ENCODE measurements at places on chromosomes 16 and 17.

- no peak for DNase-seq
Observed at GRCh38 chr16:25289466-25289865, 31.8 kb upstream of the ZKSCAN2 start.

DNA sequence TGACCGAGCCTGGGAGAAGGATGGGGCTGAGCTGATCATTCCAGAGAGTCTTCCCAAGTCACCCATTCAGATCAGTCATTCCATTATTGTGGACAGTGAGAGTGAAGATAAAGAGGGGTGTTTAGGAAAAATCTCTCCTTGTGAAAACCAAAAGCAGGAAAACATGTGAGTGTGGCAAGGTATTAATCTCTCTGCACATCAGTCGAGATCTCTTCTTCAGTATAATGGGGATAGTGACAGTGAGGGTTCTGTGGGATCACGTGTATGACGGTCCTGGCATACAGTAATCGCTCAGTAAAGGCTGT lies 35.4 kb downstream of the CHD9 start:
- no peak for DNase-seq

GRCh38 chr17:15181333-15181732 lies 83.8 kb downstream of the PMP22 start:
- DNase-seq, result no peak

DNA sequence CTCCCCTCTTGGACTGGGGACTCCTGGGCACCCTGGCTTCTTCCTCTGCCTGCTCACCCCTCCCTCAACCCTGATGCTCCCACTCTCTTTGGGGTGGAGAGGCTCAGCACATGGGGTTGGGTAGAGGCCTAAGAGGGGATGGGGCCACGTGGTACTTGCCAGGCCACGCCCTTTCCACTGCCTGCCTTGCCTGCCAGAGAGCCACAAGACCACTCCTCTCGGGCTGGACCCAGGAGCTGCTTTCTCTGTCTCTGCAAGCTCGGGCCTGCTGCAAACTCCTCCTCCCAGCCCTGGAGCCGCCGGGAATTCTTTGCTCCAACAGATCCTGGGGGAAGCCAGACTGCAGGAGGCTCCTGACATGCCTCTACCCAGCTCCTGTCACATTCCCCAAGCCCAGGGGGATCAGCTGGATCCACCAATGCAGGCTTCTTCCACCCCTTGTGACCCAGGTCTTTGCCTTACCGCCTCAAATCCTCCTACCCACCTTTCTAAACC lies 11.8 kb downstream of the DLX4 start:
- no peak for DNase-seq

- no peak for DNase-seq
Observed at GRCh38 chr16:84326545-84326944, 31.9 kb downstream of the WFDC1 start.

GRCh38 chr17:50042211-50042610 lies 13.7 kb upstream of the ITGA3 start:
- no peak for DNase-seq

DNA sequence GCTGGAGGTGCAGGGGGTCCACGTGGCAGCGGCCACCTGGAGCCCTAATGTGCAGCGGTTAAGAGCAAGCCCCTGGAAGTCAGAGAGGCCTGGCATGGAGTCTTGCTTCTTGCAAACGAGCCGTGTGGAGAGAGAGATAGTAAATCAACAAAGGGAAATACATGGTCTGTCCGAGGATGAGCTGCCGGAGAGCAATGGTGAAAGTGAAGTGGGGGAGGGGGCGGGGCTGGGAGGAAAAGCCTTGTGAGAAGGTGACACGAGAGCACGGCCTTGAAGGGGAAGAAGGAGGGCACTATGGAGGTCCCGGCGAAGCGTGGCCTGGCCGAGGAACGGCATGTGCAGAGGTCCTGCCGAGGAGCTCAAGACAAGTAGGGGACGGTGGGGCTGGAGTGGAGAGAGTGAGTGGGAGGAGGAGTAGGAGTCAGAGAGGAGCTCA lies 6.0 kb upstream of the SERPINF1 start:
- DNase-seq, result no peak

DNA sequence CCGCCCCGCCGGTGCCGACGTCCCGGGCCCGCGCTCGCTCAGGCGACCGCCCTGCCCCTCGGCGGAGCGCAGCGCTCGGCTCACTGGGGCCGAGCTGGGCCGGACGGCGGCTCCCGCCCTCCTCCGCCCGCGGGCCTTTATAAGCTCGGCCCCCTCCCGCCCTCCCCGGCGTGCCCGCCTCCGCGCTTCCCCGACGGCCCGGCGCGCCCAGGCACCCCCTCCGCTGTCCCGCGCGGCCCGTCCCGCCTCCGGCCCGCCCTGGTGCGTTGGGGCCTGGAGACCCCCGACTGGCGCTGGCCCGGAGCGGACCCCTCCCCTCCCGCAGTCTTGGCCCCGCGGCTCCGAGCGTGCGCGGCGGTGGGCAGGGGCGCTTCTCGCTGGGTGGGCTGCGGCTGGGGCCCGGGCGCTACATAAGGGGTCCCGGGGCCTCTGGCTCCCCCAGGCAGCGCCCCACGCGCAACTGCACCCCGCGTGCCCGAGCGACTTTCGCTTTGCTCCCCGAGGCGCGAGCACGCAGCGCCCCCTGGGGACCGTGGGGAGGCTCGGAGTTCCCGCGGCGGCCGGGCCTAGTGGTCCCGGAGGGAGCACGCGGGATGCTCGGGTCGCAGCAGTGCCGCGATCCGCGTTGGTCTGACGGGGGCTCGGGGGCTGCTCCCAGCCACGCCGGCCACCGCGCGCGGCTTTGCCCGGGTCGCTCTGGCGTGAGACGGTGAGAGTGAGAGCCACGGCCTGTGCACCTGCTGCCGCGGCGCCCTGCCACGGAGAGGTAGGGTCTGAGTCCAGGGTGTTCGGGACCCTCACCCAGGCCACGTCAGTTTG lies at the start of gene PIEZO1:
PIEZO1 (minus strand) TSS at position 115 of the 819 bp plus-strand sequence. CDS start 256 bp downstream, outside the sequence.
- DNase-seq, result no peak

GRCh38 chr16:23257682-23258081 lies 44.4 kb upstream of the SCNN1B start:
- DNase-seq, result no peak

- no peak for DNase-seq
Observed at GRCh38 chr17:28735242-28735722, 6.7 kb downstream of the NEK8 start.

DNA sequence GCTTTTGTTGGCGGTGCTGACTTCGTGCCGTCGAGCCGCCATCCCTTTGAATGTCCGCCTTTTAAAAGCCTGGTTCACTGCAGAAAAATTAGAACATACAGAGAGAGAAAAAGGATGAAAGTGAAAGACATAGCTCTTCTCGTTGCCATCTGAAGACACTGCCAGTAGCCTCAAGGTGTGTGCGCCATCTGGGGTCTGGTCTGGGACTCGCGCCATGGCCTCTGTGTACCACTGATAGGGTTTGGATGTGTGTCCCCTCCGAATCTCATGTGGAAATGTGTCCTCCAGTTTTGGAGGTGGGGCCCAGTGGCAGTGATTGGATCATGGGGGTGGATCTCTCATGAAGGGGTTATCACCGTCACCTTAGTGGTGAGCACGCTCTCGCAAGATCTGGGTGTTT lies 15.5 kb downstream of the GSE1 start:
- DNase-seq, result no peak

GRCh38 chr16:47499700-47500264 lies 38.7 kb downstream of the PHKB start:
- no peak for DNase-seq

- DNase-seq, result no peak
Observed at GRCh38 chr16:66383551-66383950, 17.1 kb downstream of the CDH5 start.

DNA sequence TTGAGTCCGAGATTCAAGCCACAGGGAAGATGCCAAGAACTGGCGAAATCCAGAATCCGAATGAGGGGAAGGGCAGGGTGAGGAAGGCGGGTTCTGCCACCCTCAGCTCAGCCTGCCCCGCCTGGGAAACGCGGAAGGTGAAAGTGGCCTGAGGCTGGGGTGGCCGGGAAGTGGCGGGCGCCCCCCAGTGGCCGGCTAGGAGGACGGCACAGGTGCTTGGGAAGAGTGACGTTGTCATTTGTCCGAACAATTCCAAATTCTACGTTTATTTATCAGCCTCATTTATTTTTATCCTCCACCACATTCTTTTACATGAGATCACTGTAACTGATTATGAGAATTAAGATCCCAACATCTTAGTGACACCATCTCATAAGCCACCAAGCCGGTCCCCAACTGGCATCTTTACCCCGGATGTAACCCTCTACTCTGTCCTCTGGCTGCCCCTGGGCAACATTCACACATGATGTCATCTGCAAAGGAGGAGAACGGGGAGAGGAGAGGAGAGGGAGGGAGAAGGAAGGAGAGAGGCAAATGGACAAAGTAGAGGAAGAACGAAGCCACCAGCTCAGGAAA lies 21.3 kb downstream of the SRCIN1 start:
- DNase-seq, result no peak

GRCh38 chr17:36498560-36499300 lies 12.2 kb downstream of the ZNHIT3 start:
- no peak for DNase-seq

DNA sequence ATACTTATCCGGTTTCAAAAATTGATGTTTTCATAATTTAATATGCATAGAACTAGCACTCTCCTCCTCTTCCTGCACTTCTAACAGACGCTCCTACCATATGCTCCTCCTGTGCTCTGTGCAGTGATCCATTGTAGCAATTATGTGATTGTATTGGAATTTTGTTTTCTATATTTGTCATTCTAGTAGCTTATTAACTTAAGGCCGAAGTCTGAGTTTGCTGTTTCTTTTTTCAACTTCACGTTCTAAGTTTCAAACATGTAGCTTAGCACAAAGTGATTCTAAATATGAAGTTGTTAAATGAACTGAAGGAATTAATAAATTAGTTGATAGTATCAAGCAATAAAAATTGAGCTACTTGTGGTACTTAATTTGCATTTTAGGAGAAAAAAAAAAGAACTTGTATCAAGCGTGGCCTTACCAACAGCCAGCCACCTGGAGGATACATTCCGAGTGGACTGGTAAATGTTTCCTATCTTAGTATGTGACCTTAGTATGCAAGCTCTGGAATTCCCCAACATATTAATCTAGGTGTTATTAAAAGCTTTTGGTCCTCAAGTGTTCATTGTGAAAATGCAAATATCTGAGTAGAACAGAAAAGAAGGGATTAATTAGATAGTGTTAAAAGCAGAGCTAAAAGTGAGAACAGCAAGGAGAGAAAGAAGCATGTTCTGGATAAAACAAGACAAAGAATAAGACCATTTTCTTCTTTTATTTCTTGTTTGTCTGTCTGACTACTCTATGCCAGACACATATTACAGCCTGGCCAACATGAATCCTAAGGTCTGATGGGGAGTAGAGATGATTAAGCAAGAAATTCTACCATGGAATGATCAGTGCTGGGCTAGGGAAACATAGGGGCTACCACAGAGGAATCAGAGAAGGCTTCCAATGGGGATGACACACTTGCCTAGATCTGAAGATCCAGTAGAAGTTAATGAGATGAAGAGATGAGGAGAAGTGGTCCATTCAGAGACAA lies 290.4 kb upstream of the MON1B start:
- no peak for DNase-seq

- no peak for DNase-seq
Observed at GRCh38 chr17:81920612-81921536, 2.9 kb upstream of the SIRT7 start.

- no peak for DNase-seq
Observed at GRCh38 chr17:80220054-80220735, at the start of the genes SGSH and SLC26A11. SGSH (minus strand) TSS chr17:80220333; CDS start chr17:80220313, 20 bp downstream. SLC26A11 (plus strand) TSS chr17:80220427; CDS start chr17:80221561, 1,134 bp downstream.

DNA sequence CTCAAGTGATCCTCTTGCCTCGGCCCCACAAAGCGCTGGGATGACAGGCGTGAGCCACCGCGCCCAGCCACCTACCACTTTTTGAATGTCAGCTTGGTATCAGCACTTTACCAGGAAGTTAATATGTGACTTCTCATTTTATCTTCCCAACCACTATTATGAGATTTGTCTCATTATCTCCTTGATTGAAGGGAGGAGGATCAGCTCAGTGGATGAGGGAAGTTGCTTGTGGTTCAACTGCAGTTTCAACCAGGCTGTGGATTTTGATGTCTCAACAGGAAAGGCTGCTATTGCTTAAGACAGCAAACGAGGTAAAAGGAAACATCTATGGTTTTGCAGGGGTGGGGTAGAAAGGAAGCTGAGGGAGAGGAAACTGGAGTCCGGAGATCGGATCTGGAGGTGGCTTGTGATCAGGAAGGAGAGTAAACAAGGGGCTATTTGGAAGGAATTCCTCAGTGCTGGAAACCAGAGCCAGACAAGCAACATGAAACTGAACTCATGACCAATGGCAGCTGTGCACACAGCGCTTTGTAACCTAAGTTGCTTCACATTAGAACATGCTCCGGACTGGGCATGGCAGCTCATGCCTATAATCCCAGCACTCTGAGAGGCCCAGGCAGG lies 180.5 kb downstream of the VPS53 start:
- DNase-seq, result no peak
